Lower lobe of right lung (tissue), 2 donors: ENCODE measurements at places on chromosomes 13 and 19.

GRCh38 chr13:113078902-113079780 lies 26.4 kb upstream of the F7 start:
- peak; percentile 20 for DNase-seq

- no peak for DNase-seq
Observed at GRCh38 chr19:7962644-7963268, 19.3 kb upstream of the TIMM44 start.

DNA sequence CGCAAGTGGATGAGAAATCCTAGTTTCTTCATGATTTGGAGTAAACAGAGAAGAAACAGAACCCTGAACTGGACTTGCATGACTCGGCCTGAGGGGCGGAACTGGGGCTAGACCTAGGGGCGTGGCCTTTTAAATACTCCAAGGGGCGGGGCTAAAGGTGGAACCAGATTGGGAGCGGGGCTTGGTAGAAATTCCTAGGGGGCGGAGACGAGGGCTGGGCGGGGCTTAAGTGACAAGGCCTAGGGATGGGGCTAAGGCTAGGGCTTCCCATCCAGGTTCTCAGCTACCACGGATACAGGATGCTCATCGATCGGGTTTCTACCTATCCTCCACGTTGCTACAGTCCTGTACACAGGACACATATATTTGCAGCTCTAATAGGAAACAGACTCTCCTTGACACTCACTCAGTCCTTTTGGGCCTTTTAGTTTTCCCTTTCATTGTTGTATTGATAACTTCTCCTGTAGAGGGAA lies 372 bp upstream of the ZNF699 start:
- DNase-seq = peak; percentile 94

DNA sequence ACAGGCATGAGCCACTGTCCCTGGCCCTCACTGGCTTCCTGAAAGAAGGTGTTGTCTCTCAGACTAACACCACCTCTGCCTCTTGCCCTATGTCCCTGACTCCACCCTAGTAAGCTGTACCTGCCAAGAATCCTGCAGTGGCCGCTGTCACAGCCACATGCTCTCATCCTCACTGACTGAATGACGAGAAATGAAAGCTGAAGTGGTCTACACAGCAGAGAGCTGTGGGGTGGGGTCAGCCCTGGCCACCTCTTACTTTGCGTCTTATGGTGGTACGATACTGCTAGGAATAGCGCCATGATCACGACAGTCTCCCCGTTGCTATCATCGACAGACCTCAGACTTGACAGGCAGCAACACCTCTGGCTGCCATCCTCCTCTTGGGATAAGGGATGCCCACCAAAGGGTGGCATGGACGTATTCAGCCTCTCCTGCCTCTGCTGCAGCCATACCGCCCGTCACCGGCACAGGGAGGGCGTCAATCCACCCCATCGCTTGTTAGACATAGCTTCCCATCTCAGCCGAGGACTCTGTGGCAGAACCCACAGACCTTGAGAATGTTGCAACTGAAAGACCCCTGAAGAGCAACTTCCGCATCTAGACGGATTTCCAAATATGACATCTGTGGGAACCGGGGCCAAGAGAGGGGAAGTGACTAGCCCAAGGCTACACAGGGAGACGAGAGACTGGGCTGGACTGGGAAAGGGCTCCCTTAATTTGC lies 809 bp downstream of the MYO1F start:
- DNase-seq = no peak

- DNase-seq = no peak
Observed at GRCh38 chr13:27973291-27973690, 4.2 kb upstream of the CDX2 start.

DNA sequence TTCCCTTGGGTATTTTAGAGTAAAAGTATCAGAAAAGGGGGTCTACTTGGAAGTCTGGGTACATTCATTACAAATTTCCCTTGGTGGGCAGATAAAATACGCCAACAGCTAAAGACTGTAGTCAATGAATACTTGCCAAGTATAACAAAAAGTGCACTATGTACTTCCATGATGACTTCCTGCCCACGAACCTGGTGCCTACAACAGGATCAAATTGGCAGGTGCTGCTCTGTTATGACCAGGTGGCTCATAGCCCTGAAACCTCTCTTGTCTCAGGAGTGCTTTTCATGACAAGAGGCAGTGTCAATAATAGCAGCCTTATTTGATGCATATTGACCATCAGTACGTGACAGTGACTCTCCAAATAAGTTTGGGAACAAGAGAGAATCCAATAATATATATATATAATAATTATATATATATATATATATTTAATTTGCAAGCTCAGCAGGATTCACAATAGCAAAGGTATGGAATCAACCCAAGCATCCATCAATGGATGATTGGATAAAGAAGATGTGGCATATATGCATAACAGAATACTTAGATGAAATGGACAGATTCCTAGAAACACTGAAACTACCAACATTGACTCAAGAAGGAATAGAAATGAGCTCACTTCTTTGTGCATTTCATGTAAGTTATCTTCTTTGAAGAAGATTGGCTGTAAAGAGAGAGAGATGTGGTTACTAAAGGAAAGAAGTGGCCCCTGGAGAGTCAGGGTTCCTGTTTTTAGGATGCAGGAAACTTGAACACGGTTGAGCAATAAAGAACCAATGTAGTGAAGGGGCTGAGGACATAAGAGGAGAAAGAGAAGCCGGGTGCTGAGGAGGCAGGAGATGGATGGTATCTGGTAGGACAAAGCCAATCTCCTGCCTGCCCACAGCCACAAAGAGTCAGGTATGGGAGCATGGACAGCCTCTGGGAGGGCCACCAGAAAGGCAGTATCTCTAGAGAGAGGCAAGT lies 52.0 kb upstream of the GTF2F2 start:
- DNase-seq = no peak

DNA sequence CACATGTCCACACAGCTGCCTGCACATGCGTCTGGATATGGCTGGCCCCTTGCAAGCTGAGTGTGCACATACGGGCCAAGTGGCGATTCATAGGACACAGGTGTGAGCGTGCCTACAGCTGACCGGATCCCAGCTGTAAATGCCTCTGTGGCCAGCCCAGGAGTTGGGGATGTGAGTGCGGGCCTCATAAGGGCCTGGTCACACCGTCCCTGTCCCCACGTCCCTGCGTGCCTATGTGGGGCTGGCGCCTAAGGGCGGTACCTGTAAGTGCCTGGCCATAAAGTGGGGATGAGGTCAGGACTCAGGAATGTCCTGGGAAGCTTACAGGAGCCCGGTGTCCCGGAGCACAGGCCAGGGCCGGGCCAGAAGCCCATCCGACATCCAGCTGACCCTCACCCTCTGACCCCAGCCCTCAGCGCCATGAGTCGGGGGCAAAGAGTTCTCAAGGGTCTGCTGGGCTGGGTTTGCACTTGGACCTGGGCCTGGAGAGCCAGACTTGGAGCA lies 1.3 kb upstream of the ARHGAP45 start:
- DNase-seq = peak; percentile 76

DNA sequence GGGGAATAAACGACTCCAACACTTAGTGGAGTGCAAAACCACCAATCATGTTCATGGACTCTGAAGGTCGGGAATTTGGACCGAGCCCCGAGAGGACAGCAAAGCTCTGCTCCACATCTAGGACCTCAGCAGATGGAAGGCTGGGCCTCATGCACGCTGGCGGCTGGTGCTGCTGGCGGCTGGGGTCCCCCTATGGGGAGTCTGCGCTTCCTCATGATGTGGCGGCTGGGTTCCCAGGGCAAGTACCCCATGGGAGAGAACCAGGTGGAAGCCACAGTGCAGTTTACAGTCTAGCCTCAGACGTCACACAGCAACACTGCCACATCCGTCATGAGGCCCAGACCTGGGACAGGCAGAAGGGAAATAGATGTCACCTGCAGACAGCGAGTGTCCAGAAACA lies 13.2 kb downstream of the PEPD start:
- no peak for DNase-seq

- DNase-seq = no peak
Observed at GRCh38 chr19:8478598-8478997, 23.8 kb downstream of the PRAM1 start.

- DNase-seq = no peak
Observed at GRCh38 chr19:13861392-13861713, 15.6 kb upstream of the NANOS3 start.

DNA sequence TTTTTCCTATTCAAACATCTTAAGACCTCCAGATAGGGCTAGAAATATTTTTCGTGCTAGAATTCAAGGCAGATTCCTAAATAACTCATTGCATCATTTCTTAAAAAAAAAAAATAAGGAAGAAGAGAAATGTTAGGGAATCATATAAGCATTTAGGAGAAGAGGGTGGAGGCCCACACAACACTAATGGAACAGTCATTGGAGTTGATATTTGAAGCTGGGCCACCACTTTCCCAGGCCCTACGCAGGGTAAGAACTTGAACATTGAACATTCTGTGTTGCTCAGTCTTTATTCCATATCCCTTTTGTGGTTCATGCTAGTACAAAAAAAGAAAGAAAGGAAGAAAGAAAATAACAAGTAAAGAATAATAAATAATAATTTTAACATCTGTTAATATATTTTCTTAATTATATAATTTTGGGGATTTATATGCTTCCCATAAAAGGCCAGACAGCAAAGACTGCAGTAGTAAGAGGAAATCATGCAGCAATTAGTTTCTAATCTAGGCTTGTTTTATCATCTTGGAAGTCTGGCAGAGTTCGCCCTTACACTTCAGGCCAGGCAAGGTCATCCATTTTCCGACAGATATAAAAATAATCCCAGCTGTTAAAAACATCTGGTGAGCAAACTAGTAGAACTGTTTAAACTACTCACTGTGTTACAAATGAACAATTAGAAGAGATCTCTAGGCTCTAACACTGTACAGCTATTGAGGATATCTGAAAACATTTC lies 127.7 kb downstream of the FRY start:
- DNase-seq = no peak

DNA sequence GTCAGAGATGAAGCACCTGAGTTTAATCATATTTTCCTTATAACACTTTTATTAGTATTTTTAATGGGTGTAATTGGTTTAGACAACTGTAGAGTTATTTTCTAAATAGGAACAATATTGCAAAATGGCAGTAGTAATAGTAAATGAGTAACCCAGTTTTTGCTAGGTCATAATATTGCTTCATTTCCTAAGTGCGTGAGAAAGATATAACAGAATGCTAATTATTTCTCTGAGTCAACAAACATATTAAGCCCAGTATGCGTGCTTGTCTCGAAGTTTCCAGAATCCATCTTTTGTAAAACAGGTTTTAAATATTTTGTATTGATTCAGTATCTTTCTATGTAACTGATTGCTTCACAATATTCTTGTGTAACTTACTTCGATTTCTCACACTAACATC lies 315.3 kb downstream of the MYO16 start:
- no peak for DNase-seq

DNA sequence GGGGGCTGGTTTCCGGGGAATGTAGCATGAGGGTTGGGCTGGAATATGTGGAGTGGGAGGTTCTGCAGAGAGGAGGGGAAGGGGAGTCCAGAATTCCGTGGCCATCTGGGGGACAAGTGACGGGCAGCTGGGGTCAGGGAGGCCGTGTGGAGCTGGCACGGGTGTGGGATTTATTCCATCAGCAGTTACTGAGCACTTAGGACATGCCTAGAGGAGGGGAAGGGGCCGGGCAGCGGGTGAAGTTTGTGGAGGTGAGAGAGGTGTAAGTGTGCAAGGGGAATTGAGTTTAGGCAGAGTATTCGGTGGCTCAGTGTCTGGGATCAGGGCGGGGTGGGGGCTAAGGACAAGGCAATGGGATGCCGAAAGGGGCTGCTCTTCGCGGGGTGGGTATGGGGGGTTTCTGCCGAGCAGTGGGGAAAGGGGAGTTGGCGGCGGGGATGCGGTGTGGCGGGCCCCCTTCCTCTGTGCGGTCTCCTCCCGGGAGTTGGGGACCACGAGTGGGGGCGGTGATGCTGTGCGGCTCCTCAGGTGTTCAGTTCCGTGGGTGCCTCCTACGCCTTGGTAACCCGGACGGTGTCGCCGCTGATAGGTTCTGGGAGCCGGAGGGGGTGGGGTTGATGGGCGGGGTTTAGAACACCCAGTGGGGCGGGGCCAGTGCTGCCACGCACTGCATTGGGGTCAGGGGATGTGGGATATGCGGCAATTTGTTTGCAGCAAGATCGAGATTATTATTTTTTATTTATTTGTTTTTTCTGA lies 5.4 kb downstream of the CCDC61 start:
- DNase-seq = peak; percentile 75

- DNase-seq = no peak
Observed at GRCh38 chr19:5225486-5226345, 114.9 kb downstream of the PTPRS start.

DNA sequence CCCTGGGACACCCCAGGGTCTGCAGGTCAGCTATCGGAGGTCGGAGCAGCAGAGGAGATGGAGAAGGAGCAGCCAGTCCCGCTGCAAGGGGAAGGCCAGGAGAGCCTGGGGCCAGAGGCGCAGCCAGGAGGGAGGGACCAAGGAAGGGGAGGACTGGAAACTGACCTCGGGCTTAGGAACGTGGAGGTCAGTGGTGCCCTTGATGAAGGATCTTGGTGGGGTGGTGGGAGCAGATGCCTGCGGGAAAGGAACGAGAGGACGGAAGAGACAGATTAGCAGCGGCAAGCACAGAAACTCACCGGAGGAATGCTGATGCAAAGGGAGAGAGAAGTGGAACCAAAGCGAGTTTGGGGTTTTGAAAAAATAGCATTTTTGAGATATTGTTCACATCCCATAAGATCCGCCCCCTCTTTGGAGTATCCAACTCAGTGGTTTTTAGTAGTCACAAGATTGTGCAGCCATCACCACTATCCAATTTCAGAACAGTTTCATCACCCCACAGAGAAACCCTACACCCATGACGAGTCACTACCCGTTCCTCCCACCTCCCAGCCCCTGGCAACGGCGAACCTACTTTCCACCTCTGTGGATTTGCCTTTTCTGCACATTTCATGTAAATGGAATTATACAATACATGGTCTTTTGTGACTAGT lies 22.1 kb downstream of the PLEKHF1 start:
- DNase-seq = no peak
